ENCODE measurements at places on chromosomes 12 and 14. TPM values are rescaled to one million over a fixed set of nuclear protein-coding genes. Genes with fewer than 3 reads are reported as not detected.

Gene PTPN21
- 10.6 TPM for total RNA-seq

Gene TMTC1
- total RNA-seq: 8.9 TPM

Gene RPS6KL1
- total RNA-seq: 18.4 TPM

Gene KRT71
- total RNA-seq: 0.25 TPM

Gene FLVCR2
- total RNA-seq: 1.7 TPM

Gene DDX54
- total RNA-seq: 12.5 TPM

Gene ACSS3
- total RNA-seq: 6.9 TPM

Gene MYL2
- total RNA-seq: not detected
